ENCODE measurements at places on chromosomes 4 and X.

GRCh38 chrX:41332408-41333002, 1.5 kb upstream of the DDX3X start:
- peak; percentile 15 for DNase-seq

DNA sequence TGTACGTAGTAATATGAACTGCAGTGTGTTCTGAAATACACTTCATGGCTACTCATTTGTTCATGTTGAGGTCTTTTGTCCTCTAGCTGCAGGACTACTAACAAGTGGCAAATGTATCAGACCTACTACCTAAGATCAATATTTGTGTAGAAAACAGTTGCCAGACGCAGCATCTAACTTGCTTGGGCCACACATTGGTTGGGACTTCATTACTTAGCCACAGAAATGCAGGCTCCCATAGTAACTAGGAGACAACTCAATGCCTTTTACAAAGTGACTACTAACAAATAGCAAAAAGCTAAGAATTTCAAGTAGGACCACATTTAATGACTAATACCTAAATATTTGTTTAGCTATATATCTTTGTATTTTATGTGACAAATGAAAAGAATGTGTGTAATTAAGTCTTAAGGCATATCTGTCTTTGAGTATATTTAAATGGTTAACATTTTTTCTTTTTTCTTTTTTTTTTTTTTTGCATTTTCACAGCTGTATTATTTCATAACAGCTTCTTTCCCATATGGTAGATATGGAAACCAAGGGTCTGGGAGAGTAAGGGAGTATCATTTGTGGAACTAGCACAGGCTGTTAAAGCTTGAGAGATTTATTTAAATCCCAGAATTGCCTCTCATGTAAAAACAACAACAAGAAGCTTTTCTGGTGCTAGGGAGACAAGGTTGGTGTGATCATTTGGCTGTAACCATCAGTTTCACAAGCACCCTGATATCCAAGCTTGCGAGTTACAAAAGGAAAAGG, 2.7 kb downstream of the CT47C1 start:
- DNase-seq, result no peak

DNA sequence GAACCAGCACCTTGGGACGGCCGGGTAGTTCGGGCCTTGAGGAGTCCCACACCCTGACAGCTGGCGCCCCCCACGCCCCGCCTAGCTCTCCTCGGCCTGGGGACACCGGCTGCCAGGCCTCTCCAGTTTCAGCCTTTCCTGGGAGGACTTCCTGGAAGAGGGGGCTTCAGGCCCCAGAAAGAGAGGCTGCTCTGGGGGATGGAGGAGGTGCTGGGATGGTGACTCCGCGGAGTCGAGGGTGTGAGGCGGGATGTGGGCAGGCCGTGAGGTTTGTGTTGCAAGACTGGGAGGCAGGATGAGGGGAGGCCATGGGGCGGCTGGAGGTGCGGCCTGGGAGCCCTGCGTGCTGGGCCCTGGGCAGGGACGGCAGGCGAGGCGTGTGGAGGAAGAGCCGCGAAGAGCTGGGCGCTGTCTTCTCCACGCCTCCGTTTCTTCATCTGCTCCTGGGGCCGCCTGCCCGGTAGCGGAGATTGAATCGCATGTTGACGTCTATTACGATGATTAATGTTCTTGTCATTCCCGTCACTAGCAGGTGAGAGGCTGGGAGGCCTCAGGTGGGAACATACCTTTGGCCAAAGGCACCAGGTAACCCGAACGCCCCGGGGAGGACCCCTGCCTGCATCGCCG, 918 bp upstream of the FGFRL1 start:
- DNase-seq, result peak; percentile 54

DNA sequence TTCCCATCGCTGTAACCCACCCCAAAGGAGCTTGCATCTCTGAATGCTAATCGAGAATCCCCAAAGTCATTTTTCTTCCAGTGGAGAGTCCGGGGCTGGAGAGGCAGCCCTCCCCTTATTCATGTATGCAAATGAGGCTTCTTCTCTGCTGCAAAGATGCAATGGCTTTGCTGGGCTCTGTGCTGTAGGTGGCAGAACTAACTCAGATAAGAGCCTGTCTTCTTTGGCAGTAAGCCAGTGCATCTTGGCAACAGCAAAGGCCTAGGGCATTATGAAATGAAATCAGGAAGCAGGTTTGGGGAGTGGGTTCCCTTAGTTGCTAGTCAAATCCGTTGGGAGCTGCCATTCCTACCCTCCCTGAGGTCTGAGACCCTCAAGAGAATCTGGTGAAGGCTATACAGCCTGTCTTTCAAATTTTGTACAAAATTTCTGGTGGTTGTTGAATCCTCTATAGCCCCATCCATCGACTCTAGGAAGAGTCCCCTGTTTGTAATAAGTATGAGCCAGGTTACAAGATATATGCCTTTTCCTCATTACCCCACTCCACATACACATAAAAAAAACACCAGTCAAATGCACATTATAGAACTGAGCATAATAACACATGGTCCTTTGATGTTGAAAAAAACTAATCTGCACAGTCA, 290.6 kb upstream of the TAPT1 start:
- no peak for DNase-seq

- no peak for DNase-seq
These were observed 83.7 kb upstream of the GC start for GRCh38 chr4:71867598-71867997.

- DNase-seq, result no peak
These were observed 10.3 kb downstream of the MAOA start for GRCh38 chrX:43666311-43666912.

DNA sequence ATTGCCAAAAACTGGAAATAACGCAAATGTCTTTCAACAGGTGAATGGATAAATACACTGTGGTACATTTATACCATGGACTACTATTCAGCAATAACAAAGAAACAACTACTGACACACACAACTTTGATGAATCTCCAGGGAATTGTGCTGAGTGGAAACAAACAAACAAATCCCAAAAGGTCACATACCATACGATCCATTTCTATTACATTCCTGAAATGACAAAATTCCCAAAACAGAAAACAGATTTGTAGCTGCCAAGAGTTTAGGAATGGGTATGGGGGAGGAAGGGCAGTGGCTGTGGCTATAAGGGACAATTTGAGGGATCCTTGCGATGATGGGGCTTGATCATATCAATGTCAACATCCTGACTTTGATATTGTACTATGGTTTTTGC, 2.5 kb downstream of the ZNF182 start:
- no peak for DNase-seq

- no peak for DNase-seq
These were observed 1.9 kb upstream of the VEGFC start for GRCh38 chr4:176794651-176795050.

DNA sequence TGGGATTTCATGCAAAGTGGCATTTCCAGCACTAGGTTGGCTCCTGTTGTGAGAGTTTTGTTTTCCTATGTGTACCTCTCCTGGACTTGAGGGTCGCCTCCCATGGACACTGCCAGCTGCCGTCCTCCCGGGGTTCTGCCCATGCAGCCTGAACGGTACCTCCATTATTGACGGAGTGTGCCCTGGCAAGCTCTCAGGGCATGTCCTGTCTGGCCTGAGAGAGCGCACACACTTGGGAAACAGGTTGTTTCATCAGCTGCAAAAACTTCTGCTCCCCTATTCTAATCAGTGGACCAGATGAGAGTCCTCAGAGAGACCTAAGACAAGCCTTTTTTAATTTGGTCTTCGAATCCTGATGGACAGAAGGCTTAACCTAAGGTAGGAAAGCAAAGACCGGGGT, 56.6 kb upstream of the HOPX start:
- no peak for DNase-seq

DNA sequence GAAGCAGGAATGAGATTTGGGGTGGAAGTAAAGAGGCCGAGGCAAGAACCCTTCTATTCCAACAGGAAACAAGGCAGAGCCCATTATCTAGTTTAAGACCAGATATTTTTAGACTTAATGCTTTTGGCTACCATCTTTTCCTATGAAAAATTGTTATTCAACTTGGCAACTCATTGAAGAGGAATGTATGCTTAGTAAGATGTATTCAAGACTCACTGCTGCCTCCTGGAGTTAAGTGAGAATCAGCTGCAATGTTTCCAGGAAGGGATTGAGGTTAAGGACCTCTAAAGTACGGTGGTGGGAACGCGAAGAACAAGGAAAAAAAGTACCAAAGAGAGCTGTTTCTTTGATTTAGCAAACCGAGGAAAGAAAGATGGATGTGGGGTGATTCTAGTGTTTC, 89.1 kb downstream of the RAPGEF2 start:
- no peak for DNase-seq

- DNase-seq, result no peak
These were observed 118.8 kb downstream of the FAM13A start for GRCh38 chr4:88938138-88938537.

Data from stimulated activated CD8-positive, alpha-beta memory T cell treated with anti-CD3 and anti-CD28 coated beads, Interleukin-4, amount 100 ng/mL, for 24 hours (primary cell).